ENCODE measurements at places on chromosomes 7 and 10. TPM values are rescaled to one million over a fixed set of nuclear protein-coding genes. Genes with fewer than 3 reads are reported as not detected.

Gene SVIL
- total RNA-seq: 18.2 TPM

Gene CPXM2
- not detected for total RNA-seq

Gene SERPINE1
- 1,104 TPM for total RNA-seq

Gene SEMA3C
- 62.4 TPM for total RNA-seq

Gene PKD2L1
- 0.03 TPM for total RNA-seq

Gene PSD
- total RNA-seq: 0.42 TPM

Gene ITPRID1
- total RNA-seq: not detected

Gene GSTO1
- total RNA-seq: 235 TPM

Gene SEMA3E
- 2.9 TPM for total RNA-seq

Gene MMRN2
- 0.81 TPM for total RNA-seq

Gene CALML5
- total RNA-seq: not detected

Gene GDF2
- total RNA-seq: not detected

Gene GPR26
- not detected for total RNA-seq

Data from A549 treated with CORT108297 at 1 μM for 4 hours (cell line).